ENCODE measurements at places on chromosomes 5 and 9.
A peak's percentile ranks its signal among the peaks of the same experiment; 100 is the strongest.

DNA sequence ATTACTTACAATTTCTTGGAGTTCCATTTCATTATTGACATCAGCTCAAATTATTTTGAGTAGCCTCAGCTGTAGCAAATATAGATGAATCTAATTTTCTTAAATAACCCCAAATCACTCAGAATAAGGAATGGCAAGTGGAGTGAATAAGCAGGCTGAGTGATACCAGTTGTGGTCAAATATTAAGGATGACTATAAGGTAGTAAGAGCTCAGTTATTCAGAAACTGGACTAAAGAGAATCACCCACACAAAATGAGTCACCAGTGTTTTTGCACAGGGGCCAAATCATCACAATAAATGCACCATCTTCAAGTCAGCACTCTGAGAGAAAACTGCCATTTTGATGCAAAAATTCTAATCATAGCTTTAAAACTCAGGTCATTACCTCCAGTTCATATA is 128.9 kb upstream of the TARS1 start:
- no peak for DNase-seq

DNA sequence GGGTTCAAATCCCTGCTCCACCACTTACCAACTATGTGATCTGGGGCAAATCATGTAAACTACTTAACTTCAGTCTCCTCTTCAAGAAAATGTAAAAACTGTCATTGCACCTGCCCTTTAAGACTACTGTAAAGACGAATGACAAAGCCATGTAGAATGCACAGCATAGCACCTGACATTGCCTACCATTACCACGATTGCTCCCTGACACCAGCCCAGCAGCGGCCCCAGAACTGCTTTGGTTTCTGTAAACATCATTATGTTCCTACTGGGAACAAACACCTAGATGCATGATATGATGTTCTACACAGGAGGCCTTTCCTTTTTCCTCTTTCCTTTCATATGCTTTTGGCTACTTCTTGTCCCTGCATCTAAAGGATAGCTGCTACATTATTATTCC is 23.1 kb upstream of the PLPP6 start:
- DNase-seq: no peak

DNA sequence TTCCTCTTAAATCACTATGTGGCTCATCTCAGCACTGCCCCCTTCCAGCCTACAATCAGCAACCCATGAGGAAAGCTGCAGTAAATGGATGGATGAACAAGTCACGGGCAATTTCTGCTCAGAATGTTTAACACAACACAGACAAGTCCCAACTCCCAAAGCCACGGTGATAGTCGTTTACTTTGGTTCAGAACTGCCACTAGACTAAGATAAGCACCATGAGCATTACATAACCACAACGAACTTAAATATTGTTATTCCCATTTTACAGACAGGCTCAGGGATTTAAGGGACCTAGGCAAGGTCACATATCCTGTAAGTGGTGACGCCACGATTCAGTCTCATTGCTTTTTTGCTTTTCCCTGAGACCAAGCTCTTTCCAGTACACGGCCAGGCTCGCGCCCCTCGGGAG is 2.0 kb upstream of the SMIM27 start:
- peak; percentile 23 for DNase-seq

GRCh38 chr5:3155046-3155445 is 403.6 kb upstream of the IRX2 start:
- DNase-seq: no peak

- DNase-seq: no peak
Measured at GRCh38 chr5:142053426-142054151, 40.8 kb upstream of the GNPDA1 start.

DNA sequence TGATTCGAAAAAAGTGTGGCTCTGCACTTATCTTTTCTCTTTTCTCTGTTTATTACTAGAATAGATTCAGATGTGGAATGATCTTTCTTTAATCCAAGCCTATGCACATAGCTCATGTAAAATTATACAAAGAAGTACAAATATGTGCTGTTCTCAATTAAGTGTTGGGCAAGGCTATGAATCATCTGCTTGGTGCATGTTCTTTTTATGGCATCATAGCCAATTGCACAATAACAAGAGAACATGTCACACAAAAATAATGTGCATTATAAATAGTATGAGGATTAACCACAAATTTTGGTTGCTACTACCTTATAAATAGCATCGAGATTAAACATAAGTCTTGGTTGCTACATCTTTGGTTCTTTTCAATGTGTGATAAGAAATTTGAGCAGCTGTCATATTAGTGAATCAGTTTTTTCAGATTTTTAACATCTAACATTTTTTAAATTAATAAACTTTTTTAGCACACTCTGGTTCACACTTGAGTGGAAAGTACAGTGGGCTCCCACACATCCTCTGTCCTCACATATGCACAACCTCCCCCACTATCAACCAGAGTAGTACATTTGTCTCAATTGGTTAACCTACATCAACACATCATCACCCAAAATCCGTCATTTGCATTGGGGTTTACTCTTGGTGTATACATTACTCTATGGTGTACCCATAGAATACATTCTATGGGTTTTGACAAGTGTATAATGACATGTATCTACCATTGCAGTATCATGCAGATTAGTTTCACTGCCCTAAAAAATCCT is 6.8 kb upstream of the RECK start:
- DNase-seq: no peak

DNA sequence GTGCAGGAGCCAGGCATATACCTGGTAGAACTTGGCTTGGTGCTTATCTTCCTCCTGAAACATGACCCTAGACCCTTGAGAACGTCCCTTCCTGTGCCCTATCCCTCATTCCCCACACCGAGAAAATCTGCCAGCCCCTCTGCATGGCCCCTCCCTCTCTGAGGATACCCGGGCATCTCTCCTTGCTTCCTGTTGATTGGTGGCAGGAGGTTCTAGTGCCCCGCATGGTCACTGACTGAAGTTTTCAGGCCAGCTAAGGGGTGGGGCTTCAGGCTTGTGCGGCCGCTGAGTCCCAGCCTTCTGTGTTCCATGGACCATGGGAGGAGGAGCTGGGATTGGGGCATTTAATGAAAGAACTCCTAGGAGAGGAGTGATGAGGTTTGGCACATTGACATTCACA is 22.8 kb downstream of the IGIP start:
- no peak for DNase-seq

GRCh38 chr9:114296338-114296737 is 26.6 kb upstream of the ORM1 start:
- no peak for DNase-seq

GRCh38 chr9:112072721-112073638 is 102.1 kb downstream of the SUSD1 start:
- no peak for DNase-seq

- no peak for DNase-seq
Measured at GRCh38 chr9:124477211-124477647, 27.0 kb downstream of the ADGRD2 start.

DNA sequence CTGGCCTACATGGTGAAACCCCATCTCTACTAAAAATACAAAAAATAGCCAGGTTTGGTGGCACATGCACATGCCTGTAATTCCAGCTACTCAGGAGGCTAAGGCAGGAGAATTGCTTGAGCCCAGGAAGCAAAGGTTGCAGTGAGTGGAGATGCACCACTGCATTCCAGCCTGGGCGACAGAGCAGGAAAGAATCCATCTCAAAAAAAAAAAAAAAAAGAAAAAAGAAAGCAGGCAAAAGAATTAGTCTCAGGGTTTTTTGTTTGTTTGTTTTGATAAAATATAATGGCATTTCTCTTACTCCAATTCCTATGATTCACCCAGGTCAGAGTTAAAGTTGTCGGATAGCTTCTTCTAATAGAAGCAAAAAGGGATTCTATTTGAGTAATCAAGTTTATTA is 67.0 kb upstream of the ATG10 start:
- DNase-seq: no peak

DNA sequence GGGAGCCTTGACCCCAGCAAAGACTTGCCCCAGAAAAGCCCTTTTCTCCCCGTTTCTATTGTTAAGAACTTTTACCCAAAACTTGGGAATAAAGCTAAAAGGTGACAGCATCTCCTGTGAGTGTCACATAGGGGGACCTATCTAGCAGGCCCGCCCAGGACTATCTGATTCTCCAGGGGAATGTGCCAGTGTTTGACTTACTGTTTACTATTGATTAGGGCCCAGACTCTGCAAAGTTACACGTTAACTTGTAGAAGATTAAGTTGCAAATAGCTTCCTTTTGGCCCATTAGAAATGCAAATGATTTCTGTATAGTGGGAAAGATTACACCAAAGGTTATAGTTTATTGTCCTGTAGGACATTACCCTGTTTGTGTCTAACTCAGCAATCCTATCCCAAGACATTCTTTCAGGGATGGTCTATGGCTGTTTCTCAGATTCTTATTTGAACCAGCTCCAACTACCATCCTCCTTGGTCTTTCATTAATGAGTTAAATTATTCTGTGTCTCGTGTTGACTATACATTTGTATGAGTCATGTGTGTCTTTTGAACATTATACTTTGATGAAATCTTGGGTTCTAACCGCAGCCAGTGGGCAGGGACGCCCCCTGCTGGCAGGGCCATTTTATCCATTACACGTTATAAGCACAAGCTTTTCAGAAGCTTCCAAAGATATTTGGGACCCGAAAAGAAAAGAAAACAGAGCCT is 60.7 kb downstream of the HRH2 start:
- peak; percentile 36 for DNase-seq

DNA sequence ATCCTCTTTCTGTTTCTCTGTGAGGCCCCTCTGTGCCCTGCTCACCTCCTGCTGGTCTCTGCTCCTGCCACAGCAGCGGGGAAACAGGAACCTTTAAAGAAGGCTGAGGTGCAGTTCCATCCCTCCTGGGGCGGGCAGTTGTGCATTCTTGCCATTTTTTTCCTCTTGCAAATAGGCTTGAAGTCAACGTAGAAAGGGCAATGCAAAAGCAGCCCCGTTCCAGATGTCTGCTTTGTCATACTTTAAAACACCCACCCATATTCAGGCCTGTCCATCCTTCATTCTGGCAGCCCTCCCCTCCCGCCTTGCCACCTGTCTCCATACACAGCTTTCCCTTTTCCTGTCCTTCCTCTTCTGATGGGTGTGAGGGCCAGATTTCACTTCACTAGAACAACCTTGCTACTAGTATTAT is 65.4 kb upstream of the KLF9 start:
- DNase-seq: no peak

GRCh38 chr9:128419061-128419925 is 1.4 kb upstream of the CERCAM start:
- peak; percentile 34 for DNase-seq

- DNase-seq: no peak
Measured at GRCh38 chr5:61884252-61884855, 421.7 kb upstream of the KIF2A start.

DNA sequence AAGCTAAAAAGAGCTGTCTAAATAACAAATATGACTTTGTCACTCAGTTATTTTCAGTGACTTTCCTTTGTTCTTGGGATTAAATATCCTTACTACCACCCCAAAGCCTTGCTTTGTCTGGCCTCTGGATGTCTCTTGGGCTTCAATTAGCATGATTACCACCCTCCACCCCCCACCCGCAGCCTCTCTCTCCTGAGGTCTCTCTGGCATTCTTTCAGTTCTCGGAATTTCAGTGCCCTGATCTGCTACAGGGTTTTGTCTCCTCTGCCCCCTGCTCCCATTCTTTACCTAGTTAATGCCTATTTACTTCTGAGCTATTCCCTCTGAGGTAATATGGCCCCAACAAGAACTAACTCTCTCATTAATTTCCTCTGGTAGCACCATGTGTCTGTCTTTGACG is 376.4 kb downstream of the DEPDC1B start:
- no peak for DNase-seq

- DNase-seq: no peak
Measured at GRCh38 chr5:138438003-138438723, 694 bp upstream of the REEP2 start.

GRCh38 chr9:13568841-13569601 is 289.5 kb upstream of the MPDZ start:
- DNase-seq: peak; percentile 88

GRCh38 chr9:130128733-130129431 is 43.3 kb upstream of the NCS1 start:
- DNase-seq: no peak

DNA sequence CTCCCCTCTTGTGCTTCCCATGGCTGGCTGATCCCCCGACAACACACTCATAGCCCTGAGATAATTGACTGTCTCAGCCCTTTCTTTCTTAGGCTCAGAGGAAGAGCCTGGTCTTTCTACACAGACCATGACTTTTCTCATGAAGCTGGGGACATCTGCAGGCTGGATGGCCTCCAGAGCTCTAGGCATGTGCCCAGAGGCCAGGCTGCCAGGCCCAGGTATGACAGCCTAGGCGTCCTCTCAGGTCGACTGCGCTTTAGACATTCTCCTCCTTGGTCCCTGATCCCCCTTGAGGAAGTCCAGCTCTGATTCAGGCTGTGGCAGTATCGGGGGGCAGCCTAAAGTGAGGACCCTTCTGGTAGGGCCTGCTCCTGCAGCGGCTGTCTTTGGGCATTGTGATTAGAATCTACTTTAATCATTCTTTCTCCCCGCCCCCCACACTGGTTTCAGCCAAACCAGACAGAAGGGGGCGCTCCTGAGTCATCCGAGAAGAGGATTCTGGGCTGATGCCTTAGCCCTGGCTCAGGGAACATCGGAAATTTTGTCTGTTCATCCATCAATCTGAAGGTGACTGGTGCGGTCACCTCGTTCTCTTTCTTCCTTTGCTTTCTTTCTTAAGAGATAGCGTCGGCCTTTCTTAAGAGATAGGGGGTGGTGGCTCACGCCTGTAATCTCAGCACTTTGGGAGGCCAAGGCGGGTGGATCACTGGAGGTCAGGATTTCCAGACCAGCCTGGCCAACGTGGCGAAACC is 66.5 kb upstream of the HSPA9 start:
- DNase-seq: peak; percentile 68

DNA sequence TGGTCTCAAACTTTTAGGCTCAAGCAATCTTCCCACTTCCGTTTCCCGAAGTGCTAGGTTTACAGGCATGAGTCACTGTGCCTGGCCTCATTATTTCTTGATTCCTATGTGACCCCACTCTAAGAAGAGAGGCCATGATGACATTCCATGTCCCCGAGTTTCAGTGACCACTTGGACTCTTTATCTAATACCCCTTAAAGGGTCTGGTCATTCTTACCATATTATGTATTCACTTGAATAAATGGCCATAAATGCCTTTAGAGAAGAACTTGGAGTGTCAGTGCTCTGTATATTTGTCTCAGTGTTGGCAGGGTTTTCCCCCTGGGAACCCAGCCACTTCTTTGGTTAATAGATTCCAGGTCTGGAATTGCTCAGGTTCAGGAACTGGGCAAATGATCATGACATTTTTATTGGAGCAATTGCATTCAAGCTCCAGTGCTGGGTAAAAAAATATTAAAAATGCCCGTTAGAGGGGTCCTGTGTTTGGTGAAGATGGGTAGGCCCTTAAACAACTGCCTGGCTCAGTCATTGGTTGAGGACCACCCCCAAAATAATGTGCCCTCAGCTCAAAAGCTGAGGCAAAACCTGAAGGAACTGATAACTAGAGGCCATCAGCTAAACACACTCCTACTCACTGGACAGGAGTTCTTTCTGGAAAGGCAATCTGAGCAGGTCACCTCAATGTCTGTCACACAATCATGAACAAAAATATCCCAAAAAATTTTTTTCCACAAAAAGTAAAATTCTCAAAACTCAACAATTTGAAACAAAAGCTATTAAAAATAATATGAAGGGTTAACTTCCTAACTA is 186.6 kb upstream of the ZNF608 start:
- DNase-seq: no peak

GRCh38 chr5:51371052-51371451 is 12.2 kb upstream of the ISL1 start:
- no peak for DNase-seq

All from NCI-H1694 (cell line).